Activated gamma-delta T cell (primary cell): ENCODE measurements at places on chromosomes 6 and 20.

DNA sequence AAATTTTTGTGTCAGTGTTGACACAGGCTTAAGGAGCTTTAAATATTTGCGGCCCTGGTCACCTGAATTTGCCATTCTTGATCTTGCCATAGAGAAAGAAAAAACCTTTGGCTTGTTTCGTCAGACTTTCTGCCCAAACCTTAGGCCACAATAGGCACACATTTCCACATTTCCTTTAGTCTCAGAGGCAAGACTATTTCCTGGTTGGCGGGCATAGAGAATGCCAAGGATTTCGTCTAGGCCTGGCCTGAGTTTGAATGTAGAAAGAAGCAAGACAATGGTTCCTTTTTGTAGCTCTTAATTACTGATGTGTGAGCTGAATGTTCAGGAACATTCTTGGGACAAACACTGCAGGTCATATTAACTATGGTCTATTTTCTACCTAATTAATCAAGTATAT is 108.1 kb downstream of the TRMT11 start:
- no peak for DNase-seq

DNA sequence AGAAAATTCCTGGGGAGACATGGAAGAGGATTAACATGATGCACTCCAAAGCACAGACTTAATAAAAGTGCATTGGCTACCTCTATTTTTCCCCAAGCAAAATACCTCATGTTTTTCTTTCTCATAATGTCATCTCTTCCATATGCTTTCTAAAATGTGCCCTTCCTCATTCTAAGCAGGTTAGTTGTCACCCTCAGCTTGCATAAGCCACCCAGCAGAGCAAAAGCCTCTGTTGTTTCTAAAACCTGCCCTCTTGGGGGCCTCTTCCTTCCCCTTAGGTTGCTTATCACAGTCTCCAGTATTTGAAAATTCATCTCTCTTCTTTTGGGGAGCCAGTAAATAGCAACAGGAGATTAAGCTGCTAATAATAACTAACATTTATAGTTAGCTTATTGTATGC is 183.6 kb upstream of the FLRT3 start:
- DNase-seq, result no peak

DNA sequence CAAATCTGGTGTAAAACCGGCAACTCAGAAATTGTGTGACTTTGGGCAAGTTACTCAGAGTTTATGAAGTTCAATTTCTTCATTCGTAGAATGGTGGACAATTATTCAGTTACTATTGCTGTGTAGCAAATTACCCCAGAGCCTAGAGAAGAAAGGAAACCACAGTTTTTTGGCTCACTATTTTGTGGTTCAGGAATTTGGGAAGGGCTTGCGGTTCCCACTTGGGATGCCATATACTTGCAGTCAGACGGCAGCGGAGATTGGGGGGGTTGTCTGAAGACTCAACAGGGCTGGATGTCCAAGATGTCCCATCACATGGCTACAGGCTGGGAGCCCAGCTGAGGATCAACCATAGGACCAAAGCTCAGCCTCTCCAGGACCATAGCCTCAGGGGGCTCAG is 108.1 kb downstream of the PCSK2 start:
- DNase-seq, result no peak

- DNase-seq, result no peak
Measured at GRCh38 chr20:4985658-4986057, 15.7 kb downstream of the SLC23A2 start.

DNA sequence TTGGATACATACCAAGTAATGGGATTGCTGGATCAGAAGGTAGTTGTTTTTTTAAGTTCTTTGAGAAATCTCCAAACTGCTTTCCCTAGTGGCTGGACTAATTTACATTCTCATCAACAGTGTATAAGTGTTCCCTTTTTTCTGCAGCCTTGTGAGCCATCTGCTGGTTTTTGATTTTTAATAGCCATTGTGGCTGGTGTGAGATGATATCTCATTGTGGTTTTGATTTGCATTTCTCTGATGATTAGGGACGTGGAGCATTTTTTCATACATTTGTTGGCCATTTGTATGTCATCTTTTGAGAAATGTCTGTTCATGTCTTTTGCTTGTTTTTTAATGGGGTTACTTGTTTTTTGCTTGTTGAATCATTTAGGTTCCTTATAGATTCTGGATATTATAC is 34.8 kb downstream of the TOP1 start:
- no peak for DNase-seq

- DNase-seq, result no peak
Measured at GRCh38 chr20:18802012-18802634, 11.5 kb upstream of the SCP2D1 start.

GRCh38 chr6:110528101-110528929 is 51.9 kb upstream of the SLC22A16 start:
- DNase-seq, result no peak

DNA sequence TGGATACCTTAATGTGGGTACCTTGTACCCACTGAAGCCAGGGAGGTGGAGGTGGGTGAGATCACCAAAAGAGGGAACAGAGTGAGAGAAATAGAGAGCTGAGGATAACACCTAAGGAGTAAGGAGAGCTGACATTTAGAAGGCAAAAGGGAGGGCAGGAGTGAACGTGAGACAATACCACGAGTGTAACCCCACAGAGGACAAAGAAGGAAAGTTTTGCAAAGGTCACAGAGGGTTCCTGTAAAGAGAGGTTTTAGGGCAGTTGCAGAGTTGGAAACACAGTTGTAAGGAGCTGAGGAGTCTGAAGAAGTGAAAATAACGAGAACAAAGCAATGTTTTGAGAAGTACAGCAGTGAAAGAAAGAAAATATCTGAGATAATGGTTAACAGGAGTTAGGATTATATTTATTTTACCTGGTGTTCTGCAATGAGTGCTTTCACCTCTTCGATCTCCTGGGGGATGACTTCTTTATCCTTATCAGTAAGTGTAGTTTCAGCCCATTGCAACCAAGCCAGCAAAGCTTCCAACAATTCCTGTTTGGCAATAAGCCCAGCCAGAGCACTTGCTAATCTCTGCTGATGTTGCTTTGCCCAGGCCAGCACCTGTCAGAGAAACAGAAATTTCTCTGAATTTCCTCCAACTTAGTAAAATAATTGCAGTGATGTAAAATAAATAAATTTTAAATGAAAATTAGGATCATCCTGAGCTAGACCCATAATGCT is 166.8 kb downstream of the DST start:
- no peak for DNase-seq

- DNase-seq, result no peak
Measured at GRCh38 chr6:117483645-117484016, 1.2 kb downstream of the DCBLD1 start.

- DNase-seq, result no peak
Measured at GRCh38 chr6:96886519-96886918, 11.2 kb downstream of the NDUFAF4 start.

- no peak for DNase-seq
Measured at GRCh38 chr20:4544765-4545164, 176.9 kb upstream of the PRND start.

- no peak for DNase-seq
Measured at GRCh38 chr20:39338469-39339376, 376.6 kb downstream of the DHX35 start.

DNA sequence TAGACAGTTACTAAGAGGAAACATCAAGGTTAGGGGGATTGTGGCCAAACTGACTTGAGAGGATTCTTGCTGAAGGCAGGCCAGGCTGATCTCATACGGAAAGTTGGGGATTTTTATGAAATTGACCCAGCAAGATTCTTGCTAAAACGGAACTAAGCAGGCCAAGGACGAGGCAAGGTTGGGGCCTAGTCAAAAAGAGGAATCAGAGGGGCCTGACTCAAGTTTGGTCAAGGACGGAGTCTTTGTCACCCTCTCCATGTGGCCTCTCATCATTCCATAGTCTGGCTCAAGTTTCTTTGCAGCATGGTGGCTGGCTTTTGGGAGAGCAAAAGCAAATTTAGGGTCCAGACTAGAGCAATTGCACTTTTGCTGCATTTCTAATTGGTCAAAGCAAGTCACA is 7.9 kb upstream of the HECA start:
- DNase-seq, result no peak

DNA sequence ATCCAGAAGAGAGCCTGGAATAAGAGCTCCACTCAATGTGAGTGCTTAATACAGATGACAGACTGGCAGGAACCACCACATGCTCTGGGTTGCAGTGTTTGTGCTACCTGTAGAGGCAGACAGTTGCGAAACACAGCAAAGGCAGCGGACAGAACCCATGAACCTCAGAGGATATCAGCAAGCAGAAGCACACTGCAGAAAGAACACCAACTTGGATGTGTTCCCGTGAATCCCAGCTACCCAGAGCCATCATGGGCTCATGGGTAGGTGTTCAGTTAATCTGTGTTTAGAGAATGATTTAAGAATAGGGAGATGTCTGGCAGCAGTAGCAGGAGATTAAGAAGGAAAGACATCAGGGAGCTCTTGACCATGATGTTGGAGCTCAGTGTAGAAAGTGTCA is 133.3 kb upstream of the FOXQ1 start:
- DNase-seq, result no peak

DNA sequence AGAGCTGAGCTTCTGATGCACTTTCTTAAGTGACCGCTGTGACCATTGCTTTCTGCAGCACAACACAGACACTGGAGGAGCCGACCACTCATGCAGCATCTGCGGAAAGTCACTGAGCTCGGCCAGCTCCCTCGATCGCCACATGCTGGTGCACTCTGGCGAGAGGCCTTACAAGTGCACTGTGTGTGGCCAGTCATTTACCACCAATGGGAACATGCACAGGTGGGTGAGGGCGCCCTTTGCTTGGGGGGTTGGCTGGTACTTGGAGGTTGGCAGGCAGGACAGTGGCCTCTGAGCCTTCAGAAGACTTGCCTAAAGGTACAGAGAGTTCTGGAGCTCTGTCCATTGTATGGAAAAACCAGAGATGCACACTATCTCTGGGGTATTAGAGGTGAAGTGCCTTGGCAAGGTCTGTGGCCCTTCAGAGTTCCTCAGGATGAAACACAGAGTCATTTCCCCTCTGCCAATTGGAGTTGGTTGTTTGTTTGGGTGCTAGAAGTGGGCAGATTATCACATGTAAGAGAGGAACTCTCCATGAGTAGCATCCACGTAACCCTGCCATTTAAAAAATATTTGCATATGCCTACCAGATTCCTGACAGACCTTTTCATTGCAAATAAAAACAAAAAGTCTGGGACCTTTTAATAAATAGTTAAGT is 81.5 kb downstream of the RREB1 start:
- DNase-seq, result no peak

- DNase-seq, result no peak
Measured at GRCh38 chr6:154578004-154578559, 67.6 kb upstream of the CNKSR3 start.

- no peak for DNase-seq
Measured at GRCh38 chr20:24984961-24985640, 7.5 kb downstream of the APMAP start.

DNA sequence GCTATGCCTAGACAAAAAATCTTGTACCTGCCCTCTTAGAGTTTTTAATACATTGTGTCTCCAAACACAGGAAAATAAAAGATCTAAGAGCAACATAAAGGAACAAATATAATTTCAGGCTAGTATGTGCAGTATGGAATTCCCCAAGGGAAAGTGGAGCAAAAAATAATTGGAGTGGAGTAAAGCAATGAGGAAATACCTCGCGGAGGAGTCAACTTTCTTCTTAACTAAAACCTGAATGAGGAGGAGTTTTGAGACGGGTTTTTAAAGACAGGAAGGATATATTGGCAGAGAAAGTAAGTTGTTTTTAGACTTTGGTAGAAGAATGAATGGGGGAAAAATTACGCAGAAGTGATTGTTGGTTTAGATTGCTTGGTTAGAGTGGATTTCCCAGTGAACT is 14.0 kb downstream of the HIVEP1 start:
- DNase-seq, result no peak

DNA sequence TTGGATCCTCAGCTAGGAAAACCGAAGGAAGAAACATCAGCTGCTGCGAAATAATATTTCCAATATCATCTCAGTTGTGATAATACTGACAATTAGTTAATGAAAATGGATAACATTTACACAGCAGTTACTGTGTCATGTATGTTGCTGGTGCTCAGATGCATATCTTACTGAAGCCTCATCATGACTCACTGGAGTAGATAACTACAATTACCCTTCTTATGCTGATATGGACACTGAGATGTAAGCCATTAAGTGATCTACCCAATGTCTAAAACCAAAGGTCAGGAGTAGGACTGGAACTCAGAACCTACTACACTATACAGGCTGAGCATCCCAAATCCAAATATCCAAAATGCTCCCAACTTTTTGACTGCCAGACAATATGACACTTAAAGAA is 54.7 kb upstream of the LYRM2 start:
- no peak for DNase-seq
